ENCODE measurements at places on chromosomes 11 and 22.
A peak's percentile ranks its signal among the peaks of the same experiment; 100 is the strongest.

- DNase-seq = no peak
These were observed 4.2 kb downstream of the GAL3ST3 start for GRCh38 chr11:66044757-66045156.

DNA sequence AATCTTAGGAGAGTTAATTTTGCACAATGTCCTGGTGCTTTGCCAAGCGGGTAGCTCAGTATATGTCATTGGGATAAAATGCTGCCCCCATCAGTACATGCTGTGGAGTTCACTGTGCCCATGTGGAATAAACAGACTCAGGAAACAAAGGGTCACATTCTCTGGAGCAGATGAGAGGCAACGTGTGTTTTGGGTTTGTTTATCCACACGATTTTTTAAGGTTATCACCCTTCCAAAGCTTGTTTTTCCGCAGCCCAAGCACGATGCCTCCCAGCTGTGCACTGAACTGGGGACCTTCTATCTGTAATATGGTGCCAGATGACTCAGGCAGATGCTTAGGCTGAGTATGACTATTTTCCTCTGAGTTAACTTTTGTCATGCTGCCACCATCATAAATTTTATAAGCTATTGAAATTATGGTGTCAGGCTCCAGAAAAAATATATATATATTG is 6.5 kb downstream of the OR4D6 start:
- peak; percentile 22 for DNase-seq

DNA sequence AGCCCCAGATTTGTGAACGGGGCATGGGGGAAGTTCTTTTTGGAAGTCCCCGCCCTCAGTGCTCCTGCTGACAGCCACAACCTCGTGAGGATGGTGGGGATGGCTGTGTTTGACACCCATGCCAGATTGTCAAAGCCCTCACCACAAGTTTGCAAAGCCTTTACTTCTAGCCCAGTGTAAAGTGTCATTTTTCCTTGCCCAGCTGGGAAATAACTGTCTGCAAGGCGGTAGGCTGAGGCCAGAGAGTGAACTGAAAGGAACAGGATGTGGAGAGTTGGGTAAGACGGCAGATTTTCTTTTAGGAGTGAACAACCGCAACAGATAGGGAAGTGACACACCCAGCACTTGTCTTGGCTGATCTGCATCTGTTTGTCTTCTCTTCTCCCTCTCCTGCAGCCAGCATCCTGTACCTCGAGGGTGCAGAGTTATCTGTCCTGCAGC is 13.6 kb downstream of the IL17RA start:
- DNase-seq = no peak

DNA sequence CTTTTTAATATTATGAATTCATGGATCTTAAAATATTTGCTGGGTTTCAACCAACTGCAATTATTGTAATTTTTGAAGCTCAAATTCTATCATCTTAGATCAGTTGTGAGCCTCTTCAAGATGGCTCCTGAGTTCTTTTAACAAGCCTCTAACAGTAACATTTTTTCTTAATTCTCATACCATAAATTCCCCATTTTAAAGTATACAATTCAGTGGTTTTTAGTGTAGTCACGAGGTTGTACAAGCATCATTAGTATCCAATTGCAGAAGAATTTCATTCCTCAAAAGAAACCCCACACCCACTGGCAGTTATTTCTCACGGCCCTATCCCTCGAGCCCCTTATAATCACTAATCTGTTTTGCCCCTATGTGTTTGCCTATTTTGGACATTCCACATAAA is 270.8 kb downstream of the SBF2 start:
- no peak for DNase-seq

DNA sequence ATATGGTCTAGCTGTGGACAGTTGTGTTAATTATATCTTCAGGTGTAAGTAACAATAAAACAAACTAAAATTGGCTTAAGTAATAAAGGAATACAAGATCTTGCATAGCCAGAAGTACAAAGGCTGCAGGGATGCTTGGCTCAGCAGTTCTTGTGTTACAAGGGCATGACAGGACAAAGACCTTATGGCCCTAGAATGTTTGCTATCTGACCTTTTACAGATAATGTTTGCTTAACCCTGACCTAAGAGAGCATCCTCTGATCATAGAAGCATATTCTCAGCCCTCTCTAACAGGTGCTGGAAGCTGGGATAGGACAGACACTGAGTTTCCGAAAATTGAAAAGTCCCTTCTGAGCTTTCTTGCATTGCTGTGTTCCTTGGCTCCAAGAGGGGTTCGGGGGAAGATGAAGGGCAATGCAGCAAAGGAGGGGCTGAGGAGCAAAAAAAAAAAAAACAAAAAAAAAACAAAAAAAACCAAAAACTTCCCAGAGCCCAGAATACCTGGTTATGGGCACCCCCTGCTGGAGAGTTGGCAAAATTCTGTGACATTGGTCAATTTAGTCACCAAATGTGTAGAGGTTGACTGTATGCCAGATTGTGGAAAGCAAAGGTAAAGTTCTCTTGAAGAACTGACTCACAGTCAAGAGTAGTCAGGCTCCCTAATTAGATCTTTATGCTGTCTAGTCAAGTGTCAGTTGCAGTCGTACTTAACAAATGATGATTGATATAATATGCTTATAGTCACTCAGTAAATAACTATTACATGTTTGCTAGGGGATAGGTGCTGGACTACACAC is 10.4 kb upstream of the HIKESHI start:
- peak; percentile 70 for DNase-seq

DNA sequence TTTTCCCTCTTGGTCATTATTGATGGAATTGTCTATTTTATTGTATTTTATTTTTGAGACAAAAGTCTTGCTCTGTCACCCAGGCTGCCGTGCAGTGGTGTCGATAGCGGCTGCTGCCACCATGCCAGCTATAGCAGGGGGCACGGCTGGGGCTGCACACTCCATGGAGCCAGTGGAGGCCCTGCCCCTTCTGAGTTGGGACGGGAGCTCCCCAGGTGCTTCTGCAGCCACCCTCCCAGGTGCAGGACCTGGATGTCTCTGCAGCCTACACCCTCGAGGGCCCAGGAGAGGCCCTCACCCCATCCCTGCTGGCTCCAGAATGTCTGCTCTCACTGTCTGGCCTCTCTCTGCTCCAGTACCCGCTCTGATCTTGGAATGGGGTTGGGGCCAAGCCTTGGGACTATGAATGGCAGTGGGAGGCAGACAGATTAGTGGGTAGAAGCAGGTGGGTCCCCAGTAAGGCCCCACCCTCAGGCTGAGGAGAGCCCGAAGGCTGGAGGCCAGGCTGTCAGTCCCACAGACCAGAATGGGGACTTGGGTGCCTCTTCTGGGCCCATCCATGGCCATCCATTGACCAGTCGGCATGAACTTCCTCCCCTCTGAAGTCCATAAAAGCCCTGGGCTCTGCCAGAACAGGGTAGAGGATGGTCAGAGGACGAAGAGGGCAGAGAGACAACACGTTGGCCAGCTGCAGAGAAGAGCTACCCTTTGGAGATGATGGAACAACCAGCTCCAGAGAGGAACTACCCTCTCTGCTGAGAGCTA is 49.6 kb upstream of the ATXN10 start:
- no peak for DNase-seq

DNA sequence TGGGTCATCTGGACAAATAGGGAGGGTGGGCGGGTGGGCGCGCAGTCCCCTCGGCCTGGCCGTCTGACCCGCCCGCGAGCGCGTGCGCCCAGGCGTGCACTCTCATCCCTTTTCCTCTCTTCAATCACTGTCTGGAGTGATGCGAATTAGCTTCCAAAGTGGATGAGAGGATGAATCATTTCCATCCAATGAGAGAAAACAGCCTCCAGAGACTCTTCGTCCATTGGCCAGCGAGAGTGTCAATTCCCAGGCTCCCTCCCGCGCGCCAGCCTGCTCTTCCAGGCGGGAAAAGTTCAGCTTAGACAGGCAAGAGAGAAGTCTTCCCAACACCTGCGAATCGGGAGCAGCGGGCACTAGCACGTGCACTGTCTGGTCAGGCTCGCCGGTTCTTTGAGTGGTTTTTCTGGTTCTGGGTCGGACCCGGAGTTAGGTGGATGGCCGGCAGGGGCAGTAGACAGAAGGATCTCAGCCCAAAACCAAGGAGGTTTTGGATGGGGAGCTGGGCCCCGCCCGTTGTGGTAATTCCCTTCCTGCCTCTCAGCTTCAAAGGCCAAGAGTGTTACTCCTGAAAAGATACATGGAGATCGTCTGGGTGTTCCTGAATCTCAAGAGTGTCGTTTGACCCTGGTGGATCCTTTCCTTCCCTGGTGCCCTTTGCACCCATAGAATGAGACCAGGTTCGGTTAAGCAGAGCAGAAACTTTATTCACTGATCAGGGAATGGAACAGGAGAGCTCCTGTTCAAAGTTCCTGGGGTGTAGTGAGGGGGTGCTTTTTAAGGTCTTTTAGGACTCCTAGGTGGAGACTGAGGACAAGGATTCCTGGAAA is 33.4 kb upstream of the GLYATL1 start:
- peak; percentile 30 for DNase-seq

- no peak for DNase-seq
These were observed 2.2 kb downstream of the SLC37A4 start for GRCh38 chr11:119028346-119029068.

DNA sequence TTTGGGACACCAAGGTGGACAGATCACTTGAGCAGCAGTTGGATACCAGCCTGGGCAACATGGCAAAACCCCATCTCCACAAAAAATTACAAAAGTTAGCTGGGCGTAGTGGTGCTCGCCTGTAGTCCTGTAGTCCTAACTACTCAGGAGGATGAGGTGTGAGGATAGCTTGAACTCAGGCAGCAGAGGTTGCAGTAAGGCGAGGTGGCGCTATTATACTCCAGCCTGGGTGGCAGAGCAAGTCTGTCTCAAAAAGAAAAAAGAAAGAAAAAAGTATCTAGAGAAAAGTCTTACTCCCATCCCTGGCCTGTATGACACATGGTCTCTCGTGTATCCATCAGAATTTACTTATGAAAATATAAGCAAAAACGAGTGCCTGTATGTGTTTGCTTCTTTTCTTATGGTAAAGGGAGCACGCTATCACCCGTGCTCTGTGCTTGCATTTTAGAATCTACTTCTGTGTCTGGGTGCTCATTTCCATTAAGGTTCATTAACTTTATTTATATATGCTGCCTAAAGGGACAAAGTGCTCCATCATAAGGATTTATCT is 15.4 kb upstream of the CPT1A start:
- DNase-seq = no peak

GRCh38 chr11:69027704-69028372 is 14.8 kb upstream of the MRGPRF start:
- no peak for DNase-seq

- peak; percentile 34 for DNase-seq
These were observed 22.2 kb upstream of the UBASH3B start for GRCh38 chr11:122633219-122633829.

DNA sequence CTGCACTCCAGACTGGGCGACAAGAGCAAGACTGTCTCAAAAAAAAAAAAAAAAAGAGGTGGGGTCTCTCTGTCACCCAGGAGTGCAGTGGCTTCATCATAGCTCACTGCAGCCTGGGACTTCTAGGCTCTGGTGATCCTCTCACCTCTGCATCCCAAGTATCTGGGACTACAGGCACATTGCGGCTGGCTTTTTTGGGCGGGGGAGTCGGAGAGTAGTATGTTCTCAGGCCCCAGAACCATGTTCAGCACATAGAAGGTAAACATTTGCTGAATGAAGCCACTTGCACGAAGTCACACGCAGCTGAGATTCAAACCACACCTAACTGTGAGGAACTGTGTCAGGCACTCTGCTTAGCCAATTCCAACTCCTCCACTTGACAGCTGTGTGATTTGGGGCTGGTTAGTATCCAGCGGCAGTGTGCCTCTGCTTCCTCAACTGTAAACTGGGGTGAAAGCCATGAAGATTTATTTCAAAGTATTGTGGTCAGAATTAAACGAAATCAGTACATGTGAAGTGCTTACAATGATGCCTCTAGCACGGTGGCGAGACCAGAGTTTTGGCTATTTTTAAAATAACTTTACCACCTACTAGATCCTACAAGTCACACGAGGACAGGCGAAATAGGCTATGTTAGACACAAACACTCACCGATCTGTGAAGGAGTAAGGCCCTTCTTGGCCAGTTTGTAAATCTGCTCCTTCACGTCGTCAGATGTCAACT is 789 bp downstream of the RPS13 start:
- DNase-seq = no peak

GRCh38 chr11:130725421-130726233 is 190.7 kb downstream of the SNX19 start:
- peak; percentile 38 for DNase-seq

DNA sequence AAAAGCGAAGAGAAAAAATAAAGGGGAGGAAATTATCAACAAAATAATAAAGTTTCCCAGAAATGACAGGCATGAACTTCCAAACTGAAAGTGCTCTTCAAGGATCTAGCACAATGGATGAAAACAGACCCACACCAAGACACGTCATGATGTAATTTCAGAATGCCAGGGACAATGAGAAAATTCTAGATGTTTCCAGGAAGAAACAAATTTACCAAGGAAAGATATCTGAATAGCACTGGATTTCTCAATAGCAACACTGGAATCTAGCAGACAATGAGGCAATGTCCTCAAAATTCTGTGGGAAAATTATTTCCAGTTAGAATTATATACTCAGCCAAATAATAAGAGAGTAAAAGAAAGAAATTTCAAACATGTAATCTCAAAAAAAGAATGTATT is 46.0 kb downstream of the DENND5A start:
- no peak for DNase-seq

DNA sequence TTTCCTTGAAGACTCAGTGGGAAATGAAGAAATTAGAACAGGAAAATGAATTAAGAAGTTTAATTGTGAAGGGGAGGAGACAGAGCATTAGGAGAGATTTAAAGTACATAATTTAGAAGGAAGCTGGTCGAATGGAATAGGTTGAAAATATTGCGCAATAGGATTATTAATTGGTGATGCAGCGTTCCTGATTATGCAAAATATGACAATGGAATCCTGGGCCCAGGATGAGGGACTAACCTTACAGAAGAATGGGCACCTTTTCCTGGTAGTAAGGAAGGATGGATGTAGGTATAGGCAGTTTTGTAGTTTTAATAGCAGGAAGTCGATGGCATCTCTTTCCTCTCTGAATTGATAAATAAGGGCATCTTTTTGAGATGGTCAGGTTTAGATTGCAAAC is 7.8 kb downstream of the TTC12 start:
- no peak for DNase-seq

DNA sequence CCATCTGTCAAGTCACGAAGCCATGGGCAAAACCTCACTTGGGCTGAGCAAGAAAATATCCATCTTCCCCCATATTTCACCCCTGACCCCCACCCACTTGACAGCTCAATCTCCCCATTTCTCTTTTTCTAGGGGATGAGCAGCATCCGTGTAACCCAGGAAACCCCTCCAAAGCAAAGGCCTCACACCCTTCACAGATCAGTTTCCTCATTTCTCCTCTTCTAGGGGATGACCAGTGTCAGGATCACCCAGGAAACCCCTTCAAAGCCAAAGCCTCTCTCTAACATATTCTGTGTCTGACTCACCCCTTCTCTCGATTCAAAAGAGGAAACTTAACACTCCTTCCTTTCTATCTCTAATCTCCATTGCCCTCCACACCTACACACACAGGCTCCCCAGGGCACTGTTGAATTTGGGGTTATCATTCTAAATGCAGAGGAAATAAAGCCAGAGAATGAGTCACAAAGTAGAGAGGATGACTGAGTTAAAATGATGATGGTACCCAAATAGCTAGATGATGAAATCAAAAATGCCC is 439.7 kb downstream of the BUD13 start:
- DNase-seq = peak; percentile 0

GRCh38 chr11:64643920-64644646 is 53.1 kb downstream of the SLC22A12 start:
- DNase-seq = no peak

- peak; percentile 14 for DNase-seq
These were observed 12.3 kb upstream of the P2RY2 start for GRCh38 chr11:73205661-73206343.

- no peak for DNase-seq
These were observed 42.5 kb downstream of the CCDC73 start for GRCh38 chr11:32752001-32752400.
